Mesothelial cell of epicardium (in vitro differentiated cells): ENCODE measurements at places on chromosomes 6 and 20. TPM values are rescaled to one million over a fixed set of nuclear protein-coding genes. Genes with fewer than 3 reads are reported as not detected.

GRCh38 chr6:115358616-115359015, 702.1 kb downstream of the FRK start:
- no peak for DNase-seq

DNA sequence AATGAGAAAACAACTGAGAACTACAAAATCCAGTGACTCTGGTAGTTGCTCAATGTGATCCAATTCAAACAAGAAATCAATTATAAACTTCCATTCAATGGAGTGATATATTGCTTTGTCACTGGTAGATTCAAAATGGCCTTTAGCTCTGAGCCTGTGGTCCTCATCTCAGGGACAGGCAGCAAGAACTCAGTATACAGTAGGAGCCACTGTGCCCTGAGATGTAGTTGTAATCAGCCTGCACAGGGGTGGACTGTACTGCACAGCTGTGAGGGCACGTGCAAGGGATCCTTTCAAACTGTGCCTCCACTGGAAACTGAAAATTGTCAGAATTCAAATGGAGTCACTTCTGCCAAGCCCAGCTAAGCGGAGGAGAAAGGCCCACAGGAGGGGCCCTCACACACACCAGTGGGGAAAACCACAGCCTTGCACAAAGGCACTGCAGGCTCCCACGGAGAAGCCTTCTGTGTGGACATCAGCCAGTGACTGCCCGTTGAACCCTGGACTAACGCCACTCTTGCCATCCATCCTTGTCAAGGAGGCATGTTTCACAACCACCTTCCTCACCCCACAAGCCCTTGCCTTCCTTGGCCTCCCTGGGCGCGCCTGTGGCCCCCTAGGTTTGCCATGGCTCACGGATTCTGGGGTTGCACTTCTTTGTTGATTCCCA, 186.7 kb downstream of the SMOC2 start:
- DNase-seq = no peak

RIMS4 gene
- total RNA-seq = 1.3 to 2.2 TPM (median 1.6 TPM) in 3 replicates

MUC21 gene
- not detected in 3 replicates for total RNA-seq

DNA sequence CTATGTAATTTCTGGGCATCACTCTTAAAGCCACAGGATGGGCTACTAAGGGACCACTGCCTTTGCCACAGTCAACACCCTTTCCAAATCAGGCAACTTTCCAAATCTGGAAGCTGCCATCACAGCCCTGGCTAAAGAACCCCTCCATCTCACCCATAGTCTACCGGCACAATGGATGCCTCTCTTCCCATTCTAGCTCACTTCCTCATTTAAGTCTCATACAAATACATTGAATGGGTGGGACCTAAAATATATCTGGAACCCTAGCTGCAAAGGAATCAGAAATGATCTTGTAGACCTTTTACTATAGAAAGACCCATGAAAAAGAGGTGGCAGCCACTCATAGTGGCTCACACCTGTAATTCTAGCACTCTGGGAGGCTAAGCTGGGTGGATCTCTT, 3.3 kb upstream of the TREML4 start:
- DNase-seq = no peak

MRAP2 gene
- total RNA-seq = 2.0 to 2.7 TPM (median 2.1 TPM) in 3 replicates

DNA sequence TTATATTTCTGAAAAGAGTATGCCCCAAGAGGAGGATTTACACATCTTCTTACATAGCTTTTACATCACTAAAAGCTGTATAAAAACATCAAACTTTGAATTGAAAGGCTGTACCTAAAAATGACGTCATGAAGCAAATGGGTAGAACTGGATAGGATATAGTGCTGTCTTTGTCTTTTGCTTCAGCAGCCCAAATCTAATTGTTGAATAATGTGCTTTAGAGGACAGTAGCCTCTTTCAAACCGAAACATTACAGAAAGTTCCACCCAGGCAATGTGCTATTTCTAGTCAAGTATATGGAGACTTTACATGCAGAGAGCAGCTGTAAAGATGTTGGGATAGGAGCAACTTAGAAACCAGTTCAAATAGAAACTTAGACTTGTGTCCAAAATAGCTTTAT, 51.9 kb downstream of the ADGRG6 start:
- DNase-seq = no peak

GRCh38 chr6:55704421-55704820, 125.4 kb upstream of the HMGCLL1 start:
- DNase-seq = no peak

- no peak for DNase-seq
Measured at GRCh38 chr6:120564779-120565178, 769.5 kb downstream of the TBC1D32 start.

DNA sequence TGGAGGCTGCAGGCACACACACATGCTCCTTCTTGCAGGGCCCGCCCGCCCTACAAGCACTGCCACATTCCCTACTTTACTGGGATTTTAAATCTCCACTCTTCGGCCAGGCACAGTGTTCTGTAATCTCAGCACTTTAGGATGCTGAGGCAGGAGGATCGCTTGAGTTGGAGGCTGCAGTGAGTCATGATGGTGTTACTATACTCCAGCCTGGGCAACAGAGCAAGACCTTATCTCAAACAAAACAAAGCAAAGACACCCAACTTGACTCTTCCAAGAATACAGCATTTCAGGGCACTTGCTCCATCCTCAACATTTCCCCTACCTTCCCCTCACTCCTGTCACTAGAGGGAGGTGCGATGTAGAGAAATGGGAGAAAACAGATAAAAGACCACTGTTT, 194.0 kb downstream of the MYLK4 start:
- DNase-seq = no peak

AKAP7 gene
- 8.9 to 11.7 TPM (median 10.0 TPM) in 3 replicates for total RNA-seq

TTLL9 gene
- total RNA-seq = 0.52 to 0.86 TPM (median 0.67 TPM) in 3 replicates

VGLL2 gene
- total RNA-seq = not detected in 3 replicates
